ENCODE measurements at places on chromosomes 3 and 15.

GRCh38 chr3:53740956-53741355 is 105.3 kb downstream of the CHDH start:
- no peak for DNase-seq

- no peak for DNase-seq
Observed at GRCh38 chr15:62452667-62453066, 287.6 kb upstream of the C2CD4B start.

DNA sequence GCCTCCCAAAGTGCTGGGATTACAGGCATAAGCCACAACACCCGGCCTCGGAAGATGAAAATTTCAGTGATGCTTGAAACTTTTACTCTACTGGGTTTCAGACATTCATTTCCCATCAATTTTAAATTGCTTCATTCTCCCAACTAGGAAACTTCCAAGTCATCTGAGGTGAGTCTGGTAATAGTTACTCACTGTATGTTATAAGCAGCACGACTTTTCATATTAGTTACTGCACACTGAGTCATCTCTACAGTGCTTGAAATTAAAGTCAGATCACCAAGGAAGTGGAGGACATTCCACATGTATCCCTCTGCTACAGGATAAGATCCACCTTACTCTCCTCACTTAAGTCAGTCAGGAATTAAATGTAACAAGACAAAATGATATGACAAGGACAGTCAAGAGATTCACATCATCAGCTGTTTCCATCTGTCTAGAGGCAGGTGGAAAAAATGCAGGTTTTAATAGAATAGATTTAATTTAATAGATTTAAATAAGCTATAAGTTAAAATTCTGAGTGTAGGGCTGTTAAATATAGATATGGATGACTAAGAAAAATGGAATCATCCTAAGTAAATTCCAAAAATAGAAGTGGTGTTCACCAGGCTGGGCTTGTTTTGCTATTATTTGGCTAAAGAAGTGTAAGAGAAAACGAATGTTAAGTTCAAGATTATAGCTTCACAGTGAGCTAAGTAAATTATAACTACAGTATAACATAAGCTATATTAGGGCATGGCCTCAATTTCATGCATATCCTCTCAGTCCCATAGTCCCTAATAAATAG is 104.4 kb downstream of the TMCO5A start:
- no peak for DNase-seq

DNA sequence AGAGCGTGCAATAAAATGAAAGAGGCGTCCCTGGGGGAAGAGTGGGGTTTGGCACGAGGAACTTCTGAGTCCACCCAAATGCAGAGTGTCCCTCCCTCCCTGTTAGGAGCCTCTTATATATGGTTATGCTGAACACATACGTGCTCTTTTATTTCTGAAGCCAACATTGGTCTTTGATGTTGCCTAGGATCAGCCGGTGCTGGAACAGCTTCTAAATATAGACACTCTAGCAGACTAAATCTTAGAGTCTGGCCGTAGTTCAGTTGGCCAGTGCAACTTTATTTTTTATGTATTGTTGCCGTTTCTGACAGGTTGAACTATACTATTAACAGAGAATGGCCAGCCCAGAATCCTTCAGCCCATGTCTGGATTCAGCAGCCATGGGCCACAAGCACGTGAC is 128.7 kb downstream of the GHSR start:
- no peak for DNase-seq

GRCh38 chr3:156010829-156011228 is 109.5 kb upstream of the KCNAB1 start:
- DNase-seq, result no peak

GRCh38 chr15:56058986-56059385 is 65.6 kb upstream of the NEDD4 start:
- DNase-seq, result no peak

- DNase-seq, result no peak
Observed at GRCh38 chr3:66464512-66464894, 36.3 kb downstream of the LRIG1 start.

- no peak for DNase-seq
Observed at GRCh38 chr3:187167777-187168176, 28.5 kb upstream of the RPL39L start.

DNA sequence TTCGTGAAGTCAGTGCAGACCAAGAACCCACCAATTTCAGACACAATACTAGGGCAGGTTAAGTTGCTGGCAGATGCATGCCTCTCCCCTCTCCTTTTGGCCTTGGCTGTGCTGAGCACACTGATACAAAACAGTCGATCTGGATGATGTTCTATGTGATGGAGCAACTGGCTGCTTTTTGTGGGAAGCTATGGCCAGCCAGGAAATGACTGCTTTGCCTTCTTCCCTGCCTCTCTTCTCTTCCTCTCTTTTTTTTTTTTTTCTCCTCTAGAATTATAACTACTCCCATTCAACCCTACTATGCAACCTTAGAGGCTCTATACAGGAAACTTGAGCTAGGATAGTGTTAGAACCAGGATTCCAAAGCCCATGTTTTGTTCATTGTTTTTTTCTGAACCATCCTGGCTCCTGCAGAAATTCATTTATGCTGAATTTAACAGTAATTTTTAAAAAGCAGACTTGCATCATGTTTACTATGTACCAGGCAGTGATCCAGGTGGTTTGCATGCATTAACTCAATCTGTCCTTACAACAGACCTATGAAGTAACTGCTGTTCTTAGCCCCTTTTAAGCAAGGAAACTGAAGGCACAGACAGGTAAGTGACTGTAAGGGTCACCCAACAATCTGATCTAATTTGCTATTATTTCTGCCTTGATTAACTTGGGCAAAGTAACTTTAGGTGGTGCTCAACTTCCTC is 62.9 kb downstream of the PLD1 start:
- no peak for DNase-seq

- DNase-seq, result no peak
Observed at GRCh38 chr3:124033360-124034015, 41.6 kb upstream of the ROPN1 start.

- DNase-seq, result no peak
Observed at GRCh38 chr3:46096336-46096735, 69.1 kb upstream of the XCR1 start.

DNA sequence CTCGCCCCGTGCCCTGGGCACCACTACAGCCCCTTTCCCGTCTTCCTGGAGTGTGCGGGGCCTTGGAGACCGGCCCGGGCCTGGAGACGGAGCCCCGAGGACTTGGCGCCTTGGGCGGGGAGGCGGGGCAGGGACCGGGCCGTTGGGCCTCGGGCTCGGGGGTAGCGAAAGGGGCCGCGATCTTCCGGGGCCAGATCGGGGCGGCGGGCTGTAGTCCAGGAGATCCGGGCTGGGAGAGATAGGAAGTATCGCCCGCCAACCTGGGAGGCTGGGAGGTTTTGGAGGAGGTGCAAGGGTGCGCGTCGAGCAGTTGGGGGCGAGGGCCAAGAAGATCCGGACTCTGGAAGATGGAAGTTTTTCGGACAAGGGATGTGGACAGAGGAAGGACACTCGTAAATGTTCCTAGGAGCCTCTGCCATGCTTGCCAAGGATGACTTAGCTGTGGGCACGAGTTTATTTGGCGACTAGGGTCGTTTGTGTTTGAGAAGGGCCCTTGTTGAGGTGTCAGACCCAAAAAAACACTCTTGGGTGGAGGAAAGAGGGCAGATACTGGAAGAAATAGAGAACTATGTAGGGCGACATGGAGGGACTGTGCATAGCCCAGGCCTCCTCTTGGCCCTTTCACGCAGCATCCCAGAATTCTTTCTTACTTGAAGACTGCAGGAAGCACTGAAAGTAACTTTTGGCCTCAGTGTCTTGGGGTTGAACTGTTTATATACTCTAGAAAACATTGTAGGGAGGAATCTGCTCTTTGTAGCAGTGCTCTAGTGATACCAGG is 712 bp downstream of the RTF1 start:
- DNase-seq, result no peak

GRCh38 chr15:43518197-43518761 is 871 bp downstream of the MAP1A start:
- no peak for DNase-seq

Measured in stimulated activated CD8-positive, alpha-beta memory T cell treated with anti-CD3 and anti-CD28 coated beads, Interleukin-15, amount 100 ng/mL, for 1 hour (primary cell).